ENCODE measurements at places on chromosomes 4 and X.

DNA sequence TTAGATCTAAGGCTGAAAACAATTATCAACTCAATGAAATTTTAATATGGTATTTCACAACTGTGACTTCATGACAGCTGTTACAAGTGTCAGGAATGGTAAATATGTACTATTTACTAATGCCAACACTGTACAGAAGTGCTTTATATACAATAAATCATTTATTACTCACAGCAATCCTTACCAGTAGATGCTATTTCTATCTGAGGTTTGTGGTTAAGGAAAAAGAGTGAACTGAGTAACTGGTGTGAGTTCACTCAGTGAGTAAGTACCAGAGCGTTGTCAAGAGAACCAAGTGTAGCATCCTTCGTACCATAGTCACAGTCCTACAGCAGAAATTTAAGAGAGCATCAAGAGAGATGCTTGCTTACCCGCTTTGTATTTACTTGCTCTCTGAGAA is 23.3 kb downstream of the MTHFD2L start:
- DNase-seq: no peak

GRCh38 chrX:143472347-143472938 is 44.8 kb downstream of the SPANXN3 start:
- DNase-seq: no peak

GRCh38 chr4:40204507-40205258 is 7.9 kb downstream of the RHOH start:
- DNase-seq: no peak

GRCh38 chrX:47497271-47497888 is 14.4 kb upstream of the ZNF41 start:
- DNase-seq: no peak

Data from head of caudate nucleus (tissue), 42 donors.